ENCODE measurements at places on chromosomes 4 and X.

DNA sequence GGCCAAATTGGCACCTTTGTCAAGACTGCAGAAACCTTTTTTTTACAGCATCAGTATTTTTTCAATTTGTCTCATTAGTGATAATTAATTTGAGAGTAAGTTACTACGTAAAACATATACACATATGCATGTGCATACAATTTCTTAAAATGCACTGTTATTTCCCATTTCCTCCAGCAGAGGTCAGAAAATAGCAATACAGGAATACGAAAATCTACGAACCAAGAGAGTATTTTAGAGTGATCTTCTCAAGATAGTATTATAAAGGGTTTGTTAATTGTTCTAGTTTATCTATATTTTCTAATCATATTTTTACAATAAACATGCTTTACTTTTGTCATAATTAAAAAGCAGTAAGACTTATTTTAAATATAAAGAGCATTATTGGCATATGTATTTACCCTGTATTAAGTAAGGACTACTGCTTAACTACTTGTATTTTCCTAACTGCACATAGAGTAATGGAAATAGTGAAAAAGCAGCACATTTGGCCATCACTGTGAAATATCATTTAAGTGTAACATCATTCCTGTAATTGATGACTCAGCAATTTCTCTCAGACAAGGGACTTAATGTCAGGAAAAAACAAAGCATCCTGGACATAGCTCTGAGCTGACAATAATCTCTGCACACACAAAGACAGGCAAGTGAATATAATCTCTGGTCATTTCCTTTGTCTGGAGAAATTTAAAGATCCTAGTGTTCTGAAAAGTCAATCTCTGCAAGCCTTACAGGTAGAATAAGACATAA, 45.6 kb downstream of the MAOB start:
- no peak for DNase-seq

DNA sequence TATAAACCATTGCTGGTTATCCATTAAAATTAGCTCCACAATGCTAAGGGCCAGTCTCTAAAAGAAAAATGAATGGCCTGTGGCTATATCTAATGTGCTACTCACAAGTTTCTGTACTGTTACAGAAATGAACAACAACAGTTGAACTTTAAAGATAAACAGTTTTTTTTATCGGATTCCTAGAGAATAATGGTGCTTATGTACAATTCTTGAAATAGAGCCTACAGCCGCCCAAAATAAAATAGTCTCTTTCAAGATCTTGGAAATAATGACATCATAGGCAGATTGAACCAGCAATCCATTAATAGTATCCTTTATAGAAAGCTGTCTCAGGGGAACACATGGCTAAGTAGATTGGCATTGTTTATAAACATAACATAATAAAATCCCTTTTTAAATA, 23.4 kb downstream of the PAK3 start:
- DNase-seq, result no peak

GRCh38 chr4:168119890-168120289, 27.6 kb downstream of the ANXA10 start:
- no peak for DNase-seq

GRCh38 chrX:48180811-48181210, 15.8 kb downstream of the SSX5 start:
- no peak for DNase-seq

DNA sequence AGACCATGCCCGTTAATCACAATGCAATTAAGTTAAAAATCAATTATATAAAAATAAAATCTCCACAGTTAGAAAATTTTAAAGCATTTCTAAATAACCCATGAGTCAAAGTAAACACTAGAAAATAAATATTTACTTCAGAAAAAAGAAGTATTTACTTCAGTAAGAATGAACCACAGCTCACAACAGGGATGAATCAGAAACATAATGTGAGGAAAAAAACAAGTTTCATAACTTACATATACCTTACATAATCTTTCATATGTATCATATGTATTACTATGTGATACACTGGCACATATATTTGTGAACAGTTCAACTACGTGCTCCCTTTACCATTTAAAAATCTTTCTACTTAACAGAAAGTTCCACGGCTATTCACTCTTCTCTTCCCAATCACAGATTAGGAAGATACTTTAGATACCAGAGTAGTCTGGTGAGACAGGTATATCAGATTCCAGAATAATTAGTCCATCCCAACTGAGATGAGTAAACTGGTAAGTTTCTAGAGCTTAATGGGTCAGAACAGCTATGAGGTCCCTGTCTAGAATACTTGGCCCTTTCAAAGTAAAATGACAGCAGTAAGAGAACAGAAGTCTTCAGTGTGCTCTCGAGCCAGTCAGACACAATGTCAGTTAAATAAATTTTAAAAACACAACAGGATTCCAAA, 70.3 kb downstream of the SH3RF1 start:
- DNase-seq, result no peak

GRCh38 chrX:129523079-129523911, at the start of gene SMARCA1:
SMARCA1 (minus strand) TSS chrX:129523490; CDS start chrX:129523370, 120 bp downstream.
- DNase-seq, result peak; percentile 12

DNA sequence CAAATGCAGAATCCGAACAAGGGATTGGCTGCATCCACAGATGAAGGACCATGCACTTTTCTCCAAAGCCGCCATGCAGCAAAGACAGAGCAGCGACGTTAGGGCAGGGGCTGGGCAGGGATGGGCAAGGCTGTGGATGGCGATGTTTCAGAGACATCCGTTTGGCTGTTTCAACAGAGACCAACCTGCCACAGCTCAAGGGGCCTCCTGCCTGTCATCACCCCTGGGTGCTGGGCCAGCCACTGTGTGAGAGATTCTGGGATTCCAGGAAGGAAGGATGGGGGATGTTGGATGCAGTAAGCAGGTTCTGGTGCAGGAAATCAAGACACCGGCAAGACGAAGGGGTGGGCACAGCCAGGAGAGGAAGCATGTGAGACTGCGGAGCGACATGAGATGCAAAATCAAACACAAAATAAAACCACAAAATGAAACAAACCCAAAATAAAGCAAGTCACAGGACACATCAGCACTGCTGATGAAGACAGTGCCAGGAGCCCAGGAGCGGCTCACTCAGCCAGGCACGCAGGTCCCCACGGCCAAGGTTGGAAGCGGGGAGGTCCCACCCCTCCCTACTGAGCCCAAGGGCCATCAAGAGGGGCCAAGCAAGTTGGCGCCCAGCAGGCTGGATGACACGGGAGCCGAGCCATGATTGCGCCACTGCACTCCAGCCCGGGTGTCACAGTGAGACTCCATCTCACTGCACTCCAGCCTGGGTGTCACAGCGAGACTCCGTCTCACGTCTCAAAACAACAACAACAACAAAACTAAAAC, 68.1 kb downstream of the FAM53A start:
- no peak for DNase-seq

- no peak for DNase-seq
These were observed 2464.6 kb downstream of the PCDH7 start for GRCh38 chr4:33184657-33185290.

All from amniotic stem cell (primary cell).